ENCODE measurements at places on chromosomes 5 and 9.

DNA sequence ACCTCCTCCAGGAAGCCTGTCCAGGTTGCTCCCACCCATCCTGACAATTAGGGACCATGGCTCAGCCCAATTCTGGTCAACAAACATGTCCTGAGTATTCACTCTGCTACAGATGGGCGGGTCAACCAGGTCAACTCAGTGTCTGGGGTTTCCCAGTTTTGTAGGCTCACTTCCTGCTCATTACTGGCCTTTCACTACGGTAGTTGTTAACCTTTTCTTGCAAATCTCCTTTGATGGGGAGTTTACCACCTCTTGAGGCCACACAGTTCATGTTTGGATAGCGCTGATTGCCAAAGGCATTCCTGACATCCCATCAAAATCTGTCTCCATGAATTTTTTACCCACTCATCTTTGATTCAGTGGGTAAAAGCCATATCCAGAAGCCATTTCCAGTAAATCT, 13.8 kb downstream of the TMEM8B start:
- no peak overlapping the region for H3K4me3 ChIP-seq
- no peaks in the 10 kb centered on the region for H3K27me3 ChIP-seq
- H3K27ac ChIP-seq = no peak overlapping the region
- H3K4me1 ChIP-seq = peaks cover 20% of the 10 kb centered on the region
- no peak for DNase-seq

GRCh38 chr9:106897236-106897635, 34.3 kb downstream of the ZNF462 start:
- DNase-seq = no peak
- no peak overlapping the region for H3K27ac ChIP-seq

GRCh38 chr9:122084026-122084675, 9.0 kb downstream of the TTLL11 start:
- no peak for DNase-seq
- H3K36me3 ChIP-seq = no peaks in the 10 kb centered on the region
- no peak overlapping the region for H3K27ac ChIP-seq
- no peaks in the 10 kb centered on the region for H3K27me3 ChIP-seq

GRCh38 chr9:131500939-131501541, 1.7 kb upstream of the POMT1 start:
- no peak overlapping the region for H3K4me3 ChIP-seq
- peaks cover 4% of the 10 kb centered on the region for H3K36me3 ChIP-seq
- peaks cover 19% of the 10 kb centered on the region for H3K4me1 ChIP-seq
- peak; percentile 78 for DNase-seq
- no peaks in the 10 kb centered on the region for H3K27me3 ChIP-seq

DNA sequence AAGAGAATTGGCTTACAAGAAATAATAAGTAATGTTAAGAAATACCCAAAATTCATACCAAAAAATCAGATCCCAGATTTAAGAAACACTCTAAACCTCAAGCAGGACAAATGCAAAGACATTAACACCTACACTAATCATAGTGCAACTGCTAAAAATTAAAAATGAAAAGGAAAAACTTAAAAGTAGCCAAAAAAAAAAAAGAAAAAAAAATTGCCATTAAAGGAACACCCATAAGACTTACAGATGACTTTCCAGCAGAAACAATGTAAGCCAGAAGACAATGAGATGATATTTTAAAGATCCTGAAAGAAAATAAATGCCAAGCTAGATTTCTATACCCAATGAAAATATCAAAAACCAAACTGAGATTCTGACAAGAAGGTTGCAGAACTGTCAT, 101.5 kb downstream of the DENND1A start:
- H3K4me1 ChIP-seq = no peaks in the 10 kb centered on the region
- peaks cover 18% of the 10 kb centered on the region for H3K36me3 ChIP-seq
- H3K4me3 ChIP-seq = no peak overlapping the region
- no peak overlapping the region for H3K27ac ChIP-seq
- no peaks in the 10 kb centered on the region for H3K27me3 ChIP-seq

GRCh38 chr5:94777056-94777880, 158.8 kb downstream of the SLF1 start:
- no peaks in the 10 kb centered on the region for H3K27me3 ChIP-seq
- H3K4me1 ChIP-seq = no peaks in the 10 kb centered on the region
- H3K4me3 ChIP-seq = no peak overlapping the region
- no peak overlapping the region for H3K27ac ChIP-seq

DNA sequence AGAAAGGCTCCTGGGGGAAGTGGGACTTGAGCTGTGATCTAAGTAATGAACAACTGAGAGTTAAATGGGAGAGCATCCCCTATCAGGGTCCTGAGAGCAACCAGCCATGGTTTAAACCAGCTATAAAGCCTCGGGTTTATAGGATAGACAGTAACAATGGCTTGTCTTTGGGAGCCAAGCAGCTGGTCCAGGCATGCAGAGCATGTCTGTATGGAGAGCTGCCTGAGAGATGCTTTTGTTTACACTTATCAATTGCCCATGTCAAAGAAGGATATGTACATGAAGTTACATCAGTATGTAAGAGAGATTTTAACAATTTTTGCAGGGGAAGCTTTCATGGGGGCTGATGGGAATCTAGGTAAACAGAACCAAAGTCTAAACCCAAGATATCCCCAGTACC, 4.4 kb downstream of the TGFBI start:
- peaks cover 40% of the 10 kb centered on the region for H3K4me1 ChIP-seq
- DNase-seq = no peak
- peaks cover 4% of the 10 kb centered on the region for H3K27me3 ChIP-seq
- no peaks in the 10 kb centered on the region for H3K36me3 ChIP-seq

GRCh38 chr5:181187500-181188213, 17.3 kb downstream of the TRIM7 start:
- peak; percentile 93 for DNase-seq
- peak overlapping the region; percentile 89 for H3K4me3 ChIP-seq
- peaks cover 14% of the 10 kb centered on the region for H3K4me1 ChIP-seq
- no peaks in the 10 kb centered on the region for H3K36me3 ChIP-seq
- no peaks in the 10 kb centered on the region for H3K27me3 ChIP-seq
- H3K27ac ChIP-seq = peak overlapping the region; percentile 51

DNA sequence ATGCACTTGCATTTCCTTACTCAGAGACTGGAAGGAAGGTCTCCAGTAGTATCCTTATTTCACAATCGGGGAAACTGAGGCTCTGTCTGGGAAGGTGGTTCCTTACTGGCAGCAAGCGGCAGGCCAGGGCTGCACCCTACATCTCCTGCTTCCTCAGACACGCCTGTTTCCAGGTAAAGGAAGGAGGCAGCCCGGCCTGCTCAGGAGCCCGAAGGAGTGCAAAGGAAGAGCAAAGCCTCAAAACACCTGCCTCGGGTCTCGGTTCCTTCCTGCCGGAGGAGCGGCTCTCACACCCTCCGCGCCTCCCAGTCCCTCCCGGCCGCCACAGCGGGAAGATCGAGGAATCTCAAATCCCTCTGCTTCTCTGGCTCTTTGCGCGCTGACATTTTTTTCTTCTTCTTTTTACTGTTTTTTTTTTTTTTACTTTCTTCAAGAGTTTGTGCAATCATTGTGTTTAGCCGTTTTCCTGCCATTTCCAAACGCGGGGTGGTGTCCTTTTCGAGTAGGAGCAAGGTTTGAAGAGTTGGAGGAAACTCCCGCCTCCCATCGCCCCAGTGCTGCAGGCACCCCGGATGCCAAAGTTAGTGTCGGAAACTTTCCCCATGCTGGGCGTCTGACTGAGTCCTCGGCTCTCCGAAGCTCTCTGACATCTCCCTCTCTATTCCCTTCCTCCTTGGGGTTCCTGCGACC, 1.0 kb downstream of the GGTA1 start:
- H3K27ac ChIP-seq = no peak overlapping the region
- peak overlapping the region; percentile 62 for H3K4me3 ChIP-seq
- peaks cover 7% of the 10 kb centered on the region for H3K27me3 ChIP-seq
- no peaks in the 10 kb centered on the region for H3K36me3 ChIP-seq
- peaks cover 14% of the 10 kb centered on the region for H3K4me1 ChIP-seq
- peak; percentile 21 for DNase-seq

DNA sequence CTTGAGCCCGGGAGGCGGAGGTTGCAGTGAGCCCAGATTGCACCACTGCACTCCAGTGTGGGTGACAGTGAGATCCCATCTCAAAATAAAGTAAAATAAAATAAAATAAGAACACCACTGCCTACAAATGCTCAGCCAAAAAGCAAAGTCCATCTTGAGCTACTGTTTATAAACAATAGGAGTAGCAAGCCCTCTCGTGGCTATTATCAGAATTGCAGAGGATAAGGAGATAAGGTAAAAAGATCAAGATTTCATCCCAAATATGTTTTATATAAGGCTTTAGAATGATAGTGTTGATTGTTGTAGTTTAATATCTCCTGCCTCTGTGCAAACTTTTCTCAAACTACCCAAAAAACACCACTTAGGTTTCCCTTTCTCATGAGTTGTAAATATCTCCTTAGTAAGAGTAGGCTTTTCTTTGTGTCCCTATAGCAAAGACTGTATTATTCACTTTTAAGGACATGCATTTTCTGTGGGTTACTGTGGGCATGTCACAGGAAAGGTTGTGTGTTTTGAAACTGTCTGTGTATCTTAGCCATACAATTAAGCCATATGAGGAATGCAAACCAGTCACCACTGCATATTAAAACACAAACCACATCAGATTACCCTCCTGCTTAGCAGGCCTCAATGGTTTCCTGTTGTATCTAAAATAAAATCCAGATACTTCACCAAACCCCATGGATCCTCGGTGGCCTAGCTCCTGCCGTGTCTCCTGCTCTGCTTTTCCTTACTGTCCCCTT, 31.8 kb upstream of the CKS2 start:
- no peak overlapping the region for H3K27ac ChIP-seq
- H3K4me1 ChIP-seq = no peaks in the 10 kb centered on the region
- peak; percentile 78 for DNase-seq
- H3K27me3 ChIP-seq = no peaks in the 10 kb centered on the region
- H3K36me3 ChIP-seq = no peaks in the 10 kb centered on the region

DNA sequence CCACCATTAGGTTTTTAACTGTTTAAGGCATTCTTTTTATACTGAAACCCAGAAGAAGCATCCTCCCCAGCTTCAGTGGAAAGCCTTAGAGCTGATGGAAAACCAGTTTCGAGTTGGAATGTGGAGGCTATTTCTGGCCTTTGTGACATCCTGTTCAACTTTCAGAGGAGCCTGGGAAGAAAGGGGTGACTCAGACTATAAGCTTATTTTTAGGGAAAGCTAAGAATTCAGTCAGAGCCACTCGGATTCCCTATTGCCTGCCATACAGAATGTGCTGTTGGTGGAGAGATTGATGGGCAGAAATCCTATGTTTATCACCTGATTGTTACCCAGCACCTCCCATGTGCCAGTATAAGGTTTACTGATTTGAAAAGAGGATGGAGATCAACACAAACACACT, 19.8 kb downstream of the PALM2AKAP2 start:
- peak; percentile 47 for DNase-seq
- no peak overlapping the region for H3K4me3 ChIP-seq
- H3K4me1 ChIP-seq = no peaks in the 10 kb centered on the region
- H3K36me3 ChIP-seq = no peaks in the 10 kb centered on the region

DNA sequence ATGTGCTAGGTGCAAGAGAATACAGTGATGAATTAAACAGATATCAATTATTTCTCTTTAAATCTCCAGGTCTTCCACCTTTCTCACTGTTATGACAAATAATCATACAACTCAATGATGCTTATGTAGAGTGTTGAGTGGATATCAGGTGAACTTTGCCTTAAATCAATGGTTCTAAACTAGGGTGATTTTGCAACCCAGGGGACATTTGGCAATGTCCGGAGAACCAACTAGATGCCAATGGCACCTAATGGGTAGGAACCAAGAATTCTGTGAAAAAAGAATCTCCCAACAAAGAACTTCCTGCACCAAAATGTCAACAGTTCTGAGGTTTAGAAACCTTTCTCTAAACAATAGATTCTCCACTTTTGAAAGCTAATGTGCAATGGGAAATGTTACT, 52.0 kb upstream of the GDNF start:
- H3K27ac ChIP-seq = no peak overlapping the region
- no peak for DNase-seq
- no peaks in the 10 kb centered on the region for H3K27me3 ChIP-seq

DNA sequence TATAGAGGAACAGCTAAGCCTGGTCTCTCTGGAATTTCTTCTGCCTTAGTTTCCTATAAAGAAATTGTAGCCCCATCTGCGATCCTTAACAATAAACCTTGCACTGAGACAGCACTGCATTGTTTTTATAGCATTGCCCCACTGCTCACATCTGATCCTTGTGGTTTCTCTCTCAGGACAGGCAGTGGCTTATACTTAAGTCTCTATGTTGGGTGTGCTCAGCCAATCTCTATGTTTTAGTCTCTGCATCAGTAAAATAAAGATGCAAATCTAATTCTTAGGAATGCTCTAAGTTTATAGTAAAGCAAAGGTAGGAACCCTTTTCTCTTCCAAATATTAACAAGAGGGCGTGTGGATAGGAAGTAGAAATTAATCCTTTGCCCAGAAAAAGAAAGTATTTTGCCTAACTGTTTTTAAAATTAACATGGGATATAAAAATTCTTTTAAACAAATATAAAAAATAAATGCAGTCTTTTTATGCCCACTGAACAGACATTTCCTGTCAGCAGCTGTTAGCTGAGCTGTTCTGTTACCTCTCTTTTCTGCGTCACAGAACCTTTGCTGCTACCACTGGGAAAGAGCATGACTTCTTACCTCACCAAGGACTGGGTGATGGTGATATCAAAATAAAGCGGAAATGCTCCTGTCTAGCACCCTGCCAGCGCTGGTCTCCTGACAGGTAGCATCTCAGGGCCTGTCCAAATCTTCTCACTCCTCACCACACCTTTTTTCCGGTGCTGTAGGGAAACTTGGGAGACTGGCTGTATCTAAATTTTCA, 29.5 kb downstream of the MRPS27 start:
- H3K36me3 ChIP-seq = peaks cover 7% of the 10 kb centered on the region
- no peak overlapping the region for H3K4me3 ChIP-seq
- DNase-seq = no peak
- no peaks in the 10 kb centered on the region for H3K4me1 ChIP-seq
- no peak overlapping the region for H3K27ac ChIP-seq
- H3K27me3 ChIP-seq = no peaks in the 10 kb centered on the region

- H3K27ac ChIP-seq = no peak overlapping the region
- H3K4me3 ChIP-seq = no peak overlapping the region
- peaks cover 6% of the 10 kb centered on the region for H3K4me1 ChIP-seq
- H3K27me3 ChIP-seq = no peaks in the 10 kb centered on the region
Measured at GRCh38 chr5:58466939-58467338, 7.1 kb upstream of the PLK2 start.

- no peaks in the 10 kb centered on the region for H3K36me3 ChIP-seq
- DNase-seq = peak; percentile 17
- H3K4me3 ChIP-seq = no peak overlapping the region
- H3K27ac ChIP-seq = no peak overlapping the region
- H3K4me1 ChIP-seq = no peaks in the 10 kb centered on the region
Measured at GRCh38 chr5:22780756-22781155, 72.4 kb downstream of the CDH12 start.

DNA sequence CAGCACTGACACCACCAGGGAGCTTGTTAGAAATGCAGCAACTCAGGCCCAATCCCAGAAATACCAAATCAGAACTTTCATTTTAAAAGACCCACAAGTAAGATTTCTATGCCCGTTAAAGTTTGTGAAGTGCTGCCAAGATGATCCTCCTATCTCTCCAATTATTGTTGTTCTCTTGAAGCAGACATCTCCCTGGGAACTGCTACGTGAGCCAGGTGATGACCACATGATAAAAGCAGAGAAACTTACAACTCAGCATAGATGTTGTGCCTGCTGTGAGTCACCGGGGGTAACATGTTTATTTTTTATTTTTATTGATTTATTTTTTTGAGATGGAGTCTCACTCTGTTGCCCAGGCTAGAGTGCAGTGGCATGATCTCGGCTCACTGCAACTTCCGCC, 34.4 kb downstream of the GCNT4 start:
- H3K27me3 ChIP-seq = no peaks in the 10 kb centered on the region
- H3K4me3 ChIP-seq = no peak overlapping the region
- no peak overlapping the region for H3K27ac ChIP-seq
- H3K36me3 ChIP-seq = no peaks in the 10 kb centered on the region
- DNase-seq = peak; percentile 12
